ENCODE measurements at places on chromosomes 5 and 9.

DNA sequence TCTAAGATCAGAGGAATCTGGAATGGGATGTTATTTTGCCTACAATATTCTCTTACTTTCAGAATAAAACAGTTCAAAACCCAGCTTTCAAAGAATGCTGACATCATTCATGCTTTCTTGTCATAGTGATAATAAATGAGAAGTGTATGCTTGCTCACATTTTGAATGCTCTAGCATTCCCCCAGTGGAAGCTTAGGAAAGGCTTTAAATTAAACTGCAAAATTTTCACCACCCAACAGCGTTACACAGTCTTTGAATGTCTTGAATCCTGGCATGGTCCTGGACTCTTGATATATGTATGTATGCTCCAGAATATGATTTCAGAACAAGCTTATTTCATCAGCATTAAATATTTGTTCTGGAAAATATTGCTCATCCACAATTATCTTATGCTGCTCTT, 964.3 kb upstream of the NUDT12 start:
- DNase-seq, result no peak

- no peak for DNase-seq
Observed at GRCh38 chr9:87662808-87663528, 63.0 kb upstream of the CTSL start.

DNA sequence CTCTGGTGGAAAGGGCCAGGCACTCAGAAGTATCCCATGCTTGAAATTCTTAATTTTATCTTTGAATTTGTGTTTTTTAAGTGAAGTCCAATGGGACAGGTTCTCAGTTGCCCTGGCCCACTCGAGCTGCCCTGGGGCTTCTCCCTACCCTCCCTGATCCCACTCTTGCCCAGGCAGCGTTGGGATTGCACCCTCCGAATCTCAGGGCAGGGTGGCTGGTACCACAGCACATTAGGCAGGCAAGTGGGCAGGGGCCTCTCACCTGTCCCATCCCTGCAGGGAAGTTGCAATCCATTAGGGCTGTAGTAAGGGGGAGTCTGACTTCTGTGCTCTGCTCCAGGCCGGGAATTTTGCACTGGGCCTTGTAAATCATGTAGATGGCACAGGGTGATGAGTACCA, 2.7 kb downstream of the RUFY1 start:
- no peak for DNase-seq

DNA sequence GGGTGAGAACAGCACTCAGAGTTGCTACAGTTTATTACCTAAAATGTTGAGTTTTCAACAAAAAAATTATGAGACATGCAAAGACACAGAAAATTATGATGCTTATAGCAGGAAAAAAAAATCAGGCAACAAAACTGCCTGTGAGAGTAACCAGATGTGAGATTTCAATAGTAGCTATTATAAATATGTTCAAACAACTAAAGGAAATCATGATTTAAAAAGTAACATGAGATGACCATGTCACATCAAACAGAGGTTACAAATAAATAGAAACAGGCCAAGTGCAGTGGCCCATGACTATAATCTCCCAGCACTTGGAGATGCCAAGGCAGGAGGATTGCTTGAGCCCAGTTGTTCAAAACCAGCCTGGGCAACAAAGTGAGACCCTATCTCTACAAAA, 12.1 kb upstream of the RIMOC1 start:
- DNase-seq, result no peak

- no peak for DNase-seq
Observed at GRCh38 chr9:135683401-135684034, 15.8 kb downstream of the SOHLH1 start.

- DNase-seq, result no peak
Observed at GRCh38 chr9:112084334-112084733, 90.8 kb downstream of the SUSD1 start.

- no peak for DNase-seq
Observed at GRCh38 chr9:9004810-9005209, 1205.2 kb upstream of the DMAC1 start.

All from activated CD8-positive, alpha-beta memory T cell treated with anti-CD3 and anti-CD28 coated beads for 4 hours (primary cell).